ENCODE measurements at places on chromosomes 5 and 9.

GRCh38 chr9:3246241-3246640 lies 279.6 kb downstream of the RFX3 start:
- no peak for DNase-seq

- no peak for DNase-seq
Observed at GRCh38 chr9:83024506-83025125, 38.3 kb downstream of the RASEF start.

DNA sequence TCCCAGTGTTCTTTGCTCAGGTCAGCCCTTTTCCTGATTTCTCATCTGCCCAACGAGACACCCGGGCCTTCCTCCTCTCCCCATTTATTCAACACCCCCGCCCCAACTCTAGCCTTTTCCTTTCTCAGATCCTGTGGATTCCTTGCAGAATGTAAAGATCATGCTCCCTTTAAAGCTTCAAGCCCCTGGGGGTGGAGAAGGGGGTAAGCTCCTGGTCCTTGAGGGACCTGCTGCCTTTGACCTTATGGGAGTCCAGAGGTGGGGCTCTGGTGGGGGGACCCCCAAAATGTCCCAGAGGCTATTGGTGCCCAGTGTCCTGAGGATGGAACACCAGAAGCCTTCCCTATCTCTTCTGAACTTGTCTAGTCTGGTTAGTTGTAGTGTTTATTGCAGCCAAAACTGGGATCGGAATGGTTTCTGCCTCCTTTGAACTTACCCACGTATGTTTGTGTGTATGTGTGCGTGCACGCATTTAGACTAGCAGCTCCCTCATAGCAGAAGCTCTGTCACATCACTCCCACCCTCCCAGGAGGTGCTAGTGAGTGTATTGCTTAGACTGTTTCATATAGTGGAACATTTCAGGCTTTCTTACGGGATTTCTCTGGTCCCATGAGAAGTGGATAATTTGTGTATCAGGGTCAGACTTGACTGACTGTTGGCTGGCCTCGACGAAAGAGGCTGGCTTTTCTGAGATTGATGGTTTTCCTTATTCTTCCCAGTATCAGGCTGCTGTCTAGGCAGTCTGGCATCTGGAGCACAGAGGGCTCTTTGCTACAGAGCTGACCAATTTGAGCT lies 1.1 kb downstream of the GALNT10 start:
- DNase-seq = no peak

- DNase-seq = no peak
Observed at GRCh38 chr9:23811633-23812032, 14.4 kb downstream of the ELAVL2 start.

DNA sequence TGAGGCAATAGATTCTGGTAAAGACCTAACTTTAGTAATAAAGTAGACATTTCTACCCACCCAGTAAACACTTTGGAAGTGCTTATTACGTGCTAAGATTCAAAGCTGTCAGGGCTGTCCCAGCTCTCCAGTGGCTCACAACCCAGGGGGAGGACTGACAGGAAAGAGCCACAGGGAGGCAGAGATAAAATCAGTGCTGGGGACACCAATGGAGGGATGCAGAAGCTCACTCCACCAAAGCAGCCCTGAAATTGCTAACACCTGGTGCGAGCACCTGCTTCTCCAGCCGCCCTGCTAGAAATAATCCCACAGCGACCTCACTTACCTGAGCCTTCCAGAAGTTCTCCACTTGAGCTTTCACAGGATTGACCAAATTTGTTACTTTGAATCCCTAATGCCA lies 501.0 kb downstream of the BNC2 start:
- DNase-seq = no peak

- no peak for DNase-seq
Observed at GRCh38 chr5:59209758-59210359, 627.0 kb downstream of the RAB3C start.

GRCh38 chr9:113350937-113351336 lies 1.6 kb downstream of the BSPRY start:
- DNase-seq = no peak

GRCh38 chr5:147611483-147611882 lies 101.6 kb upstream of the DPYSL3 start:
- DNase-seq = no peak

GRCh38 chr9:107929443-107929842 lies 439.9 kb upstream of the KLF4 start:
- DNase-seq = no peak

DNA sequence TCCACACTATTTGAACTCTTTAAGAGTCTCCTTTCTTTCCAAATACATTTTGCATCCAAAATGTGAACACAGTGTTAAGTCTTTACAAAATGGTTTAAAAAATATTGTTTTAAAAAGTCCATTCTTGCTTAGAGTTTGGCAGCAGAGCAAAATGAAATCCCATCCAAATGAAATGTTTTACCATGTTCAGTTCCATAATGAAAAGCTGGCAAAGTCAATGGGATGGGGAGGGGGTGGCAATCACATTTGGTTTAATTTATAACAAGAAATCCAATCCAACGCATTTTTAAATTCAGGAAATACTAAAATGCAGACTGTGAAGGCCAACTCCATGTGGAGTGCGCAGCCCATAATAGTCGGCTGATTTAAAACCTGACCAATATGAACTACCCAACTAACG lies 39.4 kb downstream of the MRPL36 start:
- DNase-seq = no peak

DNA sequence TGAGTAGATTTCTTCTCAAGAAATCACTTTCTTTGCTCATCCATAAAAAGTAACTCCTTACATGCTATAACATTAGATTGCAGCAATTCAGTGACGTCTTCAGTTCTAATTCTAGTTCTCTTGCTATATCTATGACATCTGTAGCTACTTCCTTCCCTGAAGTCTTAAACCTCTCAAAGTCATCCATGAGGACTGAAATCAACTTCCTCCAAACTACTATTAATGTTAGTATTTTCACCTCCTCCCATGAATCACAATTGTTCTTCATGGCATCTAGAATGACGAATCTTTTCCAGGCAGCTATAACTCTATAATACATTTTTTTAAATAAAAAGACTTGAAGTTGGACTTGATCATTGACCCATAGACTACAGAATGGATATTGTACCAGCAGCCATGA lies 46.2 kb upstream of the PRRC1 start:
- no peak for DNase-seq

DNA sequence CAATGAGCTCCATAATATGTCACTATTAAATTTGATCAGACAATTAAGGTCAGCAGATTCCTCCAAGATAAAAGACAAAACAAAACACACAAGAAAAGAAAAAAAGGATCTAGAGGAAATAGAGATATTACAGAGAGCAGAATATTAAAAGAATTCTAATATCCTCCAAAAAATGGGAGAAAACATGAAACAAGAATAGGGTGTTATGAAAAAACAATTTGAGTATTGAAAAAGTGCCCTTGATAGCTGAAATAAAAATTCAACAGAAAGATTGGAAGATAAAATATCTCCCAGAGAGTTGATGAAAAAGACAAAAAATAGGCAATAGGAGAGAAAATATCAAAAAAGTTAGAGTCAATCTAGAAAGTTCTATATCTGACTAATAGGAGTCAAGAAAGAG lies 44.8 kb upstream of the LHFPL2 start:
- no peak for DNase-seq

DNA sequence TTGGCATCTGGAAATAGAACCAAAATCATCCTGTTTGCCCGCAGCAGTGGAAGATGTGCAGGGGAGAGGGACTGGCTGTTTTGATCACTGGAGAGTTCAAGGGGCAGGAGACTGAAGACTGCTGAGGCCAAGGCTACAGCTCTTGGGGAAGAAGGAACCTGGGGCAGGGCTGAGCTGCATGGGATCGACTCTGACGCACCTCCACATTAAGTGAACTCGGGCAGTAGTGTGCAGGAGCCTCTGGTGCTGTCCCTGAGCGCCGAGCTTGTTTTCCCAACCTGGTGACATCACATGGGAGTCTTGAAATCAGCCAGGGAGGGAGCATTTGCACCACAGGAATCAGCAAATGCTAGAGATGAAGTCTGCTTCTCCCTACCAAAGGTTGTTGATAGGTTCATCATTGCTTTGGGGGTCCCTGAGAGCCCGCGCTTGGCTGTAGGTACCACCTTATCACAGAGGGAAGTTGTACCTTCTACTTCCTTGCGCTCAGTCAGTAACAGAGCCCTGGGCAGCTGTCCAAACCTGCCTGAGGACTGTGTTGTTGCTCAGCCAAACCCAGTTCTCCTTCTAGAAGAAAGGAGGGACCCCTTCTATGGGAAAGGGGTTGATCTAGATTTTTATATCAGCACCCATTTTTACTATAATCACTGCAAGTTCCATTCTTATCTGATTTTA lies 52.3 kb upstream of the CTSL start:
- no peak for DNase-seq

DNA sequence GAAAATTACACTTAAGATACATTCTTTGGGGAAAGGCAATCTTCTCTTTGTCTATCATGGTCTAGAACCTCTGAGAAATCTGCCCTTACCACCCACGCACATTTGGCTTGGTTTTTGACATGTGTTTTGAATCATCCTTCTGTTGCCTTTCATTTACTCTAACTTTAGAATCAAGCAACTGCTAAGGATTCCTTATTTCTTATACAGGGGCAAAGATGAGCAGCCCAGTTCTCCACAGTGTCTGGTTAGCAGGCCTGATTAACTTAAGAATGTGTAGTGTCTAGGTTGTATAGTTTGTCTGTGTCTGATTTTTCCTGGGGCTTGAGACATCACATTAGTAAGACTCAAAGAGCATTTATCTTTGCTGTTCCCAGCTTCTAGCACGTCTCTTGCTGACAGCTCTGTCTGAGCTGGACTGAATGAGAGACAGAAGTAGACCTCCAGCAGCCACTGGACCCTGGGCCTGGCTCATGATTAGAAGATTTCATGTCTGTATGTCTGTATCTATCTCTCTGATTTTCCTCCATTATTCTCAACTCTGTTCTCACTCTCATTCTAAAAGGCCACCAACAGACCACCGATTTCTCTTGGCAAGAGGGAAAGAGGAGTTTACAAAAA lies 31.8 kb upstream of the PCA3 start:
- no peak for DNase-seq

- no peak for DNase-seq
Observed at GRCh38 chr9:125517577-125517976, 189.4 kb downstream of the MAPKAP1 start.

- no peak for DNase-seq
Observed at GRCh38 chr9:132910376-132910775, 31.7 kb downstream of the SPACA9 start.

GRCh38 chr9:115551396-115551795 lies 433.4 kb upstream of the TNC start:
- no peak for DNase-seq
